ENCODE measurements at places on chromosomes 4 and X.
A peak's percentile ranks its signal among the peaks of the same experiment; 100 is the strongest.

DNA sequence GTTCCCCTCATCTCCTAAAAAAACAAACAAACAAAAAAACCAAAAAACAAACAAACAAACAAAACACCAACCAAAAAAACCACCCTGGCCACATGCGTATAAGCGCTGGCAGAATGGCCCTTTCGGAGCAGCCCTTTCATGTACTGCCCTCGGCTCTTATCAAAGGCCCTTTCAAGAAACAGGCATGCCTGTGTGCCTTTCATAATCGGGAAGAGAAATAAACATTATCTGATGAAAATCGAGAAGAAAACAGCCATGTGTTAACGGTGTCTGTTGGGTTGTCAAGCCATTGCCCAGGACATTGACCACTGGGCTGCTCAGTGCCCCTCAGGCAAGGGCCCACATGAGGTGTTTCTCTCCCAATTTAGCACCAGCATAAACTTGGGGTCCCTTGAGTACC, 68.3 kb downstream of the PJA1 start:
- no peaks in the 10 kb centered on the region for H3K27me3 ChIP-seq
- no peaks in the 10 kb centered on the region for H3K4me1 ChIP-seq
- no peak overlapping the region for H3K4me3 ChIP-seq
- H3K36me3 ChIP-seq = no peaks in the 10 kb centered on the region

GRCh38 chr4:146095091-146095690, 80.3 kb upstream of the LSM6 start:
- H3K27ac ChIP-seq = no peak overlapping the region
- no peaks in the 10 kb centered on the region for H3K4me1 ChIP-seq
- DNase-seq = no peak
- H3K36me3 ChIP-seq = no peaks in the 10 kb centered on the region

DNA sequence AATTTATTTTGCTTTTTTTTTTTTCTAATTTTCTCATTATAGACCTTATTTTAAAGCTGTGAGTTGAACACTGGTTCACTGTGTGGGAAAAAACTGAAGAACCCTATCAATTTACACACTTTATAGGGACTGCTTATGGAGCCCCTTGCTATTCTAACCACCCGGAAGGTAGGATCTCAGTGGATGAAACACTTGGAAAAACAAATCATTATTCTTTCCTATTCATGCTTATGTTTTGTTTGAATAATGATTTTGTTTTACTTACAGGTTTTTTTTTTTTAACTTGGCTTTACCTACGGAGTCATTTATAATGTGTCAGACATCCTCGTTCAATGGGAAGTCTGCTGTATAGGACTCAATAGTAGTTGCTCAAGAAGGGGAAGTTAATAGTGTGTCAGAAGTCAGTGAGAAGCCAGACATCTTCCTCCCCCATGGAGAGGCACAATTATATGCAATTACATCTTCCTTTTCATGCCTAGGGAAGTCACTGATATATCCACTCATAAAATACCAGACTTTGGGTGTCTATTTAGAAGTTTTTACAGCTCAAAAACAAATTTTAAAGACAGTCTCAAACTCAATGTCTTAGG, 113.2 kb downstream of the ARSF start:
- no peak for DNase-seq
- no peak overlapping the region for H3K27ac ChIP-seq
- no peaks in the 10 kb centered on the region for H3K36me3 ChIP-seq
- no peaks in the 10 kb centered on the region for H3K27me3 ChIP-seq
- no peak overlapping the region for H3K4me3 ChIP-seq

GRCh38 chrX:79412972-79413371, 45.8 kb upstream of the ITM2A start:
- no peaks in the 10 kb centered on the region for H3K27me3 ChIP-seq
- no peaks in the 10 kb centered on the region for H3K36me3 ChIP-seq
- DNase-seq = no peak
- H3K4me3 ChIP-seq = peak overlapping the region; percentile 31

DNA sequence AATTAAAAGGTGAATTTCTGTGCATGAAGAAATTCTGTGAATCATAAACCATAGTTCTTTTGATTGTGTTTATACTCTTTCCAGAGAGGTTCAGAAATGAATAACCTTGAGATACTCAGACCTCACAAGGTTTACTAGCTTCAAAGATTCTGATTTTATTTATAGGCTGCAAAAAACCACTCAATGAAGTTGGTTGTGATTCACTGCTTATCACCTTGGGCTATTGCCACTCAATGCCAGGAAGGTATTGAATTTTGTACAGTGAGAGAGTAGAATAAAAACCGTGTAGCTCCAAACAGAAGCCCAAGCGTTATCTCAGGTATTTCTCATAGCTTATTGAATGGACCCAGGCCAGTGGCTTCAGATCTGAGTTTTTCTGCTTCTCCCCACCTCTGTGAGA, 118.7 kb downstream of the FHIP1A start:
- no peak overlapping the region for H3K4me3 ChIP-seq
- H3K36me3 ChIP-seq = no peaks in the 10 kb centered on the region
- no peaks in the 10 kb centered on the region for H3K27me3 ChIP-seq
- peak overlapping the region; percentile 70 for H3K27ac ChIP-seq

DNA sequence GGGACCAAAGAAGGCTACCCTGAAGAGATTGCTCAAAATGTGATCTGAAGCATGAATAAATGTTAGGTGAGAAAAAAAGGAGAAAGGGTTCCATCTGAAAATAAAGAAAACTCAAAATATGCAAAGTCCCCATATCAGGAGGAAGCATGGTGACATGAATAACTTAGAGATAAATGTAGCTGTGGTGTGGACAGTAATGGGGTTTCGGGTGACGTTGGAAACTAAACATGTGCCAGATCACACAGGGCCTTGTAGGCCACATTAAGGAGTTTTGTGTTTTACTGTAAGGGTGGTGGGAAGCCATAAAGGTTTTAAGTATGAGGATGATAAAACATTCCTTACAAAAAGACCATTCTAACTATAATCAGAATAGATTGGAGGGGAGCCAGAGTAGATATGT, 40.3 kb upstream of the ACSL4 start:
- no peaks in the 10 kb centered on the region for H3K36me3 ChIP-seq
- H3K4me1 ChIP-seq = no peaks in the 10 kb centered on the region
- no peak overlapping the region for H3K4me3 ChIP-seq
- no peaks in the 10 kb centered on the region for H3K27me3 ChIP-seq
- DNase-seq = no peak

DNA sequence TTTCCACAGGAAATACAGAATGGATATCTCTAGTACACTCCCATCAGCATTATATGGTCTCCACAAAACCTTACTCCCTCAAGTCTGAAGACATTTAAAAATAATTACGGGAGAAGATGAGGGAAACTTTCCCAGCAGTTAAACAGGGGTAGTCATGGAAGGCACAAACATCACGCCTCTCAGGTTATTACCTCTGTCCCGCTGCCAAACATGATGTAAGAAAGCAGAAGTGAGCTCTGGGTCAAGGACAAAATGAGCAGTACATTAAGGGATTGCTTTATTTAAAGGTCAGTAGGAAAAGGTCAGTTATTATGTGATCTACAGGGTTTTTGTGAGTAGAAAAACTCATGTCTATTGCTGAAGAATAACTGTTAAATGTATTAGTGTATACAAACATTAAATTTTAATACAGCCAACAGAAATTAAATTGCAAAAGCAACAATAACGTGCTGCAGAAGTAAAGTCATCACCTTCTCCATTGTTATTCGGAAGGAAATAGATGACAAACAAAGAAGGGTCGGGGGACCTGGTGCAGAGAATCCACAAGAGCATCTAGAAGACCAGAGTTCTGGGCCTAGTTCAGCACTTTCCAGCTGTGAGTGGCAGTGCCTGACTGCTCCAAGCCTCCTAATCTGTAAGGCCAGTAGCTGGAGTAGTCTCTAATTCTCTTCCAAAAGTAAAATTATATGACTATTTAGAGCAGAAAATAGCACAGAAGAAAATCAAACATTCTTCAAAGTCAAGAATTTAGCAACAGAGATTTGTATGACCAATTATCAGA, 171.2 kb downstream of the PPP3CA start:
- H3K4me1 ChIP-seq = peaks cover 34% of the 10 kb centered on the region
- no peak for DNase-seq
- no peaks in the 10 kb centered on the region for H3K27me3 ChIP-seq
- no peak overlapping the region for H3K4me3 ChIP-seq

- H3K27me3 ChIP-seq = no peaks in the 10 kb centered on the region
- H3K4me3 ChIP-seq = peak overlapping the region; percentile 61
- DNase-seq = peak; percentile 22
Measured at GRCh38 chrX:48695534-48695896, 1.0 kb upstream of the SUV39H1 start.

- H3K27ac ChIP-seq = no peak overlapping the region
Measured at GRCh38 chrX:84320614-84321013, 132.6 kb upstream of the RPS6KA6 start.

GRCh38 chr4:8110071-8110986, 48.3 kb downstream of the ABLIM2 start:
- no peaks in the 10 kb centered on the region for H3K27me3 ChIP-seq
- peak overlapping the region; percentile 93 for H3K27ac ChIP-seq
- peaks cover 77% of the 10 kb centered on the region for H3K4me1 ChIP-seq
- H3K36me3 ChIP-seq = peaks cover 25% of the 10 kb centered on the region
- DNase-seq = no peak

- no peaks in the 10 kb centered on the region for H3K36me3 ChIP-seq
- H3K27me3 ChIP-seq = no peaks in the 10 kb centered on the region
- no peak for DNase-seq
- no peaks in the 10 kb centered on the region for H3K4me1 ChIP-seq
- no peak overlapping the region for H3K4me3 ChIP-seq
Measured at GRCh38 chr4:186554539-186554913, 841 bp downstream of the MTNR1A start.

- no peaks in the 10 kb centered on the region for H3K27me3 ChIP-seq
- H3K27ac ChIP-seq = no peak overlapping the region
- H3K4me1 ChIP-seq = peaks cover 29% of the 10 kb centered on the region
- no peaks in the 10 kb centered on the region for H3K36me3 ChIP-seq
- DNase-seq = no peak
Measured at GRCh38 chr4:773214-773613, 52.7 kb downstream of the CPLX1 start.

DNA sequence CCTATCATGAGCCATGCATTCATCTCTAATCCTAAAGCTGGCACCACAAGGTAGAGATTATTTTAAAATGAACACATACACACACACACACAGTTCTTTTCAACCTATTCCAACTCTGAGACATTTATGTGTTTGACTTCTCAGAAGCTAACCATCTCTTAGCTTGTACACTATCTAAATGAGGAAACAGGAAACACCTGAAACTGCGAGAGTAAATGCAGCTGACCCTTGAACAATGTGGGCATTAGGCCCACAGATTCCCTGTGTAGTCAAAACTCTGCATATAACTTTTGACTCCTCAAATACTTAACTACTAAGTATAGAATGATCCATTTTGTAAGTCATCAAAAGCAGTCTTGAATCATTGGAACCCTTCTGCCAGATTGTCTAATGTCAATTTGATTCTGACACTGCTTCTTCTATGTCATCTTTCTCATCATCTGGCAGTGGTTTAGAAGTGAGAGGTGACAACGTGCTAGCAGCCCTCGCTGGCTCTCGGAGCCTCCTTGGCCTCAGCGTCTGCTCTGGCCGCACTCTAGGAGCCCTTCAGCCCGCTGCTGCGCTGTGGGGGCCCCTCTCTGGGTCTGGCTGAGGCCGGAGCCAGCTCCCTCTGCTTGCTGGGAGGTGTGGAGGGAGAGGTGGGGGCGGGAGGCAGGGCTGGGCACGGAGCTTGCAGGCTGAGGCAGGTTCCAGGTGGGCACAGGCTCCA, 21.4 kb upstream of the IL15 start:
- H3K27me3 ChIP-seq = no peaks in the 10 kb centered on the region
- no peak overlapping the region for H3K4me3 ChIP-seq
- no peaks in the 10 kb centered on the region for H3K36me3 ChIP-seq
- no peak overlapping the region for H3K27ac ChIP-seq
- DNase-seq = no peak
- H3K4me1 ChIP-seq = no peaks in the 10 kb centered on the region

DNA sequence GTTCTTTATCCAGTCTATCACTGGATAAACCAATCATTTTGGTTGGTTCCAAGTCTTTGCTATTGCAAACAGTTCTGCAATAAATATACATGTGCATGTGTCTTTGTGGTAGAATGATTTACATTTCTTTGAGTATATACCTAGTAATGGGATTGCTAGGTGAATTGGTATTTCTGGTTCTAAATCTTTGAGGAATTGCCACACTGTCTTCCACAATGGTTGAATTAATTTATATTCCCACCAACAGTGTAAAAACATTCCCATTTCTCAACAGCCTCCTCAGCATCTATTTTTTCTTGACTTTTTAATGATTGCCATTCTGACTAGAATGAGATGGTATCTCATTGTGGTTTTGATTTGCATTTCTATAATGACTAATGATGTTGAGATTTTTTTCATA, 791.7 kb upstream of the AGA start:
- no peak overlapping the region for H3K27ac ChIP-seq
- H3K4me1 ChIP-seq = no peaks in the 10 kb centered on the region
- no peak for DNase-seq
- H3K4me3 ChIP-seq = no peak overlapping the region
- H3K36me3 ChIP-seq = no peaks in the 10 kb centered on the region

GRCh38 chr4:23720556-23720955, 169.3 kb downstream of the PPARGC1A start:
- H3K36me3 ChIP-seq = no peaks in the 10 kb centered on the region
- no peak for DNase-seq
- no peak overlapping the region for H3K4me3 ChIP-seq
- H3K4me1 ChIP-seq = no peaks in the 10 kb centered on the region
- H3K27me3 ChIP-seq = no peaks in the 10 kb centered on the region
- no peak overlapping the region for H3K27ac ChIP-seq

DNA sequence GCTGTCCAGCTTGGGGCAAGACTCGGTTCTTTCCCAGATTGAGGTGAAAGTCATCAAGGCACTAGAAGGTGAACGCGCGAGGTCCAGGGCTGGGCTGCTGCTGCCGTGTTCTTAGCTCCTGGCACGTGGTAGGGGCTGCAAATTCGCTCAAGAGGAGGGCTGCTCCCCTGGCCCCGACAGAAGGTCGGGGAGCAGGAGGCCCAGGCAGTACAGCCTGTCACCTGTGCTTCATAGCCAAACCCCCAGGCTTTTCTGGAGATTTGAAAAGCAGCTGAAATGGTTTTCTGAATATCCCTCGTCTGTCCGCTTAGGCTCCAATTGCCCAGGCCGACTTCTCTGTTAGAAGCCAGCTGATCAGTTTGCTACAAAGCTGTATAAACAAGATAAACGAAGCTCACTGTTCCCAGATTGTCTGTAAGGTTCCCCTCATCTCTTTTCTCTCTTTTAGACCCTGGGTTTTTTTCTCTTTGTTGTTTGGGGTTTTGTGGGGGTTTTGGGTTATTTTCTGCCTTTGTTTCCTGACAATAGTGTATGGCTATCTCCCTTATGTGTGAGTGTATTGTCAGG, 60.0 kb upstream of the STX18 start:
- no peaks in the 10 kb centered on the region for H3K36me3 ChIP-seq
- H3K27ac ChIP-seq = no peak overlapping the region
- H3K4me1 ChIP-seq = no peaks in the 10 kb centered on the region
- H3K27me3 ChIP-seq = no peaks in the 10 kb centered on the region
- H3K4me3 ChIP-seq = no peak overlapping the region
- no peak for DNase-seq

GRCh38 chrX:150198776-150199175, 164.3 kb upstream of the MAMLD1 start:
- no peak overlapping the region for H3K4me3 ChIP-seq
- DNase-seq = no peak
- no peaks in the 10 kb centered on the region for H3K36me3 ChIP-seq
- H3K27me3 ChIP-seq = no peaks in the 10 kb centered on the region
- no peak overlapping the region for H3K27ac ChIP-seq
- H3K4me1 ChIP-seq = no peaks in the 10 kb centered on the region

GRCh38 chrX:9668537-9668936, 97.1 kb downstream of the GPR143 start:
- DNase-seq = no peak
- no peak overlapping the region for H3K4me3 ChIP-seq
- no peaks in the 10 kb centered on the region for H3K36me3 ChIP-seq
- no peak overlapping the region for H3K27ac ChIP-seq

GRCh38 chr4:76439491-76439890, 4.5 kb downstream of the SHROOM3 start:
- DNase-seq = no peak
- no peaks in the 10 kb centered on the region for H3K27me3 ChIP-seq
- no peaks in the 10 kb centered on the region for H3K36me3 ChIP-seq
- no peak overlapping the region for H3K27ac ChIP-seq

Data from gastrocnemius medialis (tissue), 4 donors.